Cardiac septum (tissue), 1 donor: ENCODE measurements at places on chromosomes 1 and 21.
A peak's percentile ranks its signal among the peaks of the same experiment; 100 is the strongest.

GRCh38 chr1:113109908-113110554, 37.0 kb downstream of the LRIG2 start:
- DNase-seq = no peak

GRCh38 chr1:155809088-155809487, 47.9 kb downstream of the GON4L start:
- no peak for DNase-seq

GRCh38 chr1:39110325-39110851, 84.2 kb downstream of the NDUFS5 start:
- DNase-seq = no peak

- no peak for DNase-seq
Measured at GRCh38 chr1:214492401-214493075, 58.9 kb downstream of the PTPN14 start.

- DNase-seq = no peak
Measured at GRCh38 chr1:209505044-209505443, 78.5 kb upstream of the CAMK1G start.

- DNase-seq = no peak
Measured at GRCh38 chr1:78410643-78411042, 80.1 kb upstream of the PTGFR start.

DNA sequence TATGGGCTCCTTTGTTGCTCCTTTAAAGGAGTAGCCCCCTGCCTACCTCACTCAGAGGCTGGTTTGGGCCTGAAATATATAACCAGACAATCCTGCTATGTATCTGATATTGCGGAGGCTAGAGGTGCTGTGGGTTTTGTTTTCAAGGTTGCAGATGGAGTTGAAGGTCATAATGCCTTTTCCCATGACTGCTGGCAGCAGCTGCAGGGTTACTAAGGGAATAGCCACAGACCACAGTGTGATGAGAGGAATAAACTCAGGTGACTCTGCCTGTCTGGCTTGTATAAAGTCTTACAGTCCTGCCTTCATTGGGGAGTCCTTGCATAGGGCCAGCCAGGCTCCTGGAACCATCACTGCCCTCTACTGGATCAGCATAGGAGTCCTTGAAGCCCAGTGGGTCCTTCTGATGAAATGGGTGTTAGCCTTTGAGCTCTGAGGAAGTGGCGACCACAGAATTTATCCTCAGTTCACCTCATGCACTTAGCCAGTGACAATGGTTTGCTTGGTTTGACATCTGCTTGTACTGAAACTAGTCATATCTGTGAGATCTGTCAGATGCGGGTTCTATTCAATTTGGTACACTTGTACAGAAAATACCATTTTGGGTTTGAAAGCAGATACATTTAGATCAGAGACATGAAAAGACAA, 174.4 kb upstream of the HMCN1 start:
- peak; percentile 74 for DNase-seq

GRCh38 chr1:224170748-224171478, 12.1 kb upstream of the DEGS1 start:
- no peak for DNase-seq

DNA sequence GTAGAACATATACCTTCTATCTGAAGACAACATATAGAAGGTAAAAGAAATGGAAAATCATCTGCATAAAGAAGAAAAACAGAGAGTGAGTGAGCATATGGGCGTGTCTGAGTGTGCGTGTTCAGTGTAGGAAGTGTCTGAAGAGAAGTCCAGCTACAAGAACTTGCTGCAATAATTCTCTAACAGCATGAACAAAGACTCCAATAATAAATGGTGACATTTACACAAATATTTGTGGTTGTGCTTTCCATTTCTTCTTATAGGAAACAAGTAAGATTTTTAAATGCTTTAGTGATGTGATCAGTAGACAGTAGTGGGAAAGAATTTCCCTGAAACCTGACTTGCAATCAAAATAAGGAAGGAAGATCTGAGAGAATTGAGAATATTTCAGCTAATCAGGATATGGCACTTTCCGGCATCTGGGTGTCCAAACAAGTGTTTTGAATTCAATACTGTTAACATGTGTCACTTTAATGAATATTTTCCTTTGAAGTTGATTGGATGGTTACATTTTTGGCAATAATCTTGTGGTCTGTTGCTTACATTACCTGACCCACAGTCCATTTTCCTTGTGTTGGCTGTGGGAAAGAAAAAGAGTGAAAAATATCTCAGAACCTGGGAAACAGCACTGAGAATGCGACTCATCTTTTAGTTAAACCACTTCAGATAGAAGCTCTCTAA, 154.0 kb downstream of the TGFB2 start:
- no peak for DNase-seq

DNA sequence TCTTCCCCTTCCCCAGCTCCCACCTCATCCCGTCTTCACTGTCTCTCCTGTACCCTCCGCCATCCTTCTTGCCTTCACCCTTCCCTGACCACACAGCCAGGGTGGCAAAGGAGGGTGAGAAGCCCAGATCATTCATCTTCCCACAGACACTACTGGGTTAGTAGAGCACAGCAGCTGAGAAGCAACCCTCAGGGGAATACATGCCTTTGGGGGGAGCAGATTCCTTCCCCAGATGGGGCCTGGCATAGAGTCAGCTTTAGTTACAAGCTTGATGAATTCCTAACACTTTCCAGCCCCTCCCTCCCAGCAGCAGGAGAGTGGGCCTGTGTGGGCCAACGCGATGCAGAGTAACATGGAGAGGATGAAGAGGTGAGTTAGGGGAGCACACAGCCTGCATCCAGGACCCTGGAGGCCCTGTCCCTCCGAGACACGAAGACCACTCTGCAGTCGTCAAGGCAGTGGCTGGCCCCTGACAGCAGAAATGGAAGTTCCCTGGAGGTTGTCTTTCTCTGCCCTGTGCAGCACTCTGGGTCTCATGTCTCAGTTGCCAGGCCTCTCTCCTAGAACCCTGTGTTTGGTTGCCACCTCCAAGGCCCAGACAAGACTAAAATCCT, 8.8 kb upstream of the BTG2 start:
- DNase-seq = no peak

- no peak for DNase-seq
Measured at GRCh38 chr1:182259229-182259872, 132.2 kb downstream of the GLUL start.

GRCh38 chr1:233440951-233441401, 113.5 kb downstream of the MAP3K21 start:
- no peak for DNase-seq

- DNase-seq = no peak
Measured at GRCh38 chr1:5727871-5728643, 264.2 kb downstream of the NPHP4 start.

- DNase-seq = no peak
Measured at GRCh38 chr1:56859287-56859686, 4.7 kb downstream of the C8A start.

DNA sequence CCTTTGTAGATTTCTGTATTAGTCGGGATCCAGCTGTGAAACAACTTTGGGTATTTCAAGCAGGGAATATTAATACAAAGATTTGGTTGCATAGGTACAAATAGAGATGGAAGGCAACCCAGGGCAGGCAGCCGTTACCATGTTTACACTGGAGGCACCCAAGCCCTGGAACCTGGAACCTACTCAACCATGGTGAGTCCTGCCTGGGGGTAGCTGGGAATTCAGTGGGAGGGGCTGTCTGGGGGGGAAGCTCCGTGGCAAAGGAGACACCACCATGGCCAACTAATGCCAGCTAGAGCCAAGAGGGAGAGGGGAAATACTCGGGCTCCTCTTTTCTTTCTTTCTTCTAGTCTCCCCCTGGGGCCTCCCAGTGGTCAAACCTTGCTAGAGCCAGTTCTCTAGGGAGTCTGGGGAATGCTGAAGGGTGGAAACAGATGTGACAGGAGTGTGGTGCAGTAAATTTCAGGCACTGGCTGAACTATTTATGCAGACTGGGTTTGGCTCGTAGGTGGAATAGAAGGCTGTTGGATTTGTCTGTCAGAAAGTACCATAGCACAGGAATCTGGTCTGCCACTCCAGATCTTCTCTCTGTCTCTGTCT, 91.9 kb upstream of the CACNA1E start:
- DNase-seq = no peak

DNA sequence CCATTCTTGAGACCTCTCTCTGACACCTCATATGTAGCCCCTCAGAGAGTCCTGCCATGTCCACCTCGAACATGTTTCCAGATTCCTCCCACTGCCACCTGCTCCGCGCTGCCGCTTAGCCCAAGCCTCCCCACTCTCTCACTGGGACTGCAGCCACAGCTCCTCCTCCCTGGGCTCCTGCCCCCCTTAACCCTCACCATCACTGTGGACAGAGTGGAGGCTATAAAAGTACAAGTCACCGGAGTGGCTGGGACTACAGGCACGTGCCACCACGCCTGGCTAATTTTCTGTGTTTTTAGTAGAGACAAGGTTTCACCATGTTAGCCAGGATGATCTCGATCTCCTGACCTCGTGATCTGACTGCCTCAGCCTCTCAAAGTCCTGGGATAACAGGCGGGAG, 77.0 kb downstream of the VWA5B1 start:
- no peak for DNase-seq

DNA sequence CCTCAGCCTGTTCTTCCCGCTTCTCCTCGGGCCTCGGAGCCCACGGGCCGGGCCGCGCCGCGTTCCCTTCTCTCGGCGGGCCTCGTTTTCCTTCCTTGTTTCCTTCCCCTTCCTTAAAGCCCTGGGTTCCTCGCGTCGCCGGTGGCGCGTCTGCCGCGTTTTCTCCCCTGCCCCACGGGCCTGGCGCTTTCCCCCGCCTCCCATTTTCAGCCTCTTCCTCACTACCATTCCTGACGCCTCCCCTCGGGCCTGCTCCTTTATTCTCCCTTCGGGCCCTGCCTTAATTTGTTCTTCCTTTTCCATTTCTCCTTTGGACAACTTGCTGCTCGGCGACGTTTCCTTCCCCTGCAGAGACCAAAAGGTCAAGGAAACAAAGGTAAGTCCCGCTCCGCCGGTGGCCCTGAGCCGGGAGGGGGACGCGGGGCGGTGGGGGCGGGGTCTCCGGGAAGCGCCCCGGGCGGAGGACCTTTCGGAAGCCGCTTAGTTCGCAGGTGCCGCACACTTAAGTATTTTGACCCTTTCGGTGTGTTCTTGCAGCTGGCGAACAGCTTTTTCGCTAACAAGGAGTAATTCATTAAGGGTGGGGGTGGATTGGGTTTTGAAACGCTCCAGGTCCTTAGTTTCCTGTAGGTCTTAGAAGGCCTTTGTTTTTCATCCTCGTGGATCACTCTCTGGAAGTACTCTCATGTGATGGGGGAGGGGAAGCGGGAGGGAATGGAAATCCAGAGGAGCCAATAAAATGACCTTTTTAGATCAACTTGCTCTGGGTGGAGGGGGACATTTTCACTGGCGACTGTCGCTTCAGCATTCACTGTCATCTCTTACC, 780 bp downstream of the YTHDF2 start:
- no peak for DNase-seq

GRCh38 chr1:175118375-175119367, 51.0 kb downstream of the TNN start:
- no peak for DNase-seq

GRCh38 chr21:16502273-16502672, 772.5 kb downstream of the USP25 start:
- no peak for DNase-seq

- DNase-seq = no peak
Measured at GRCh38 chr1:64246294-64246917, 43.0 kb downstream of the UBE2U start.

DNA sequence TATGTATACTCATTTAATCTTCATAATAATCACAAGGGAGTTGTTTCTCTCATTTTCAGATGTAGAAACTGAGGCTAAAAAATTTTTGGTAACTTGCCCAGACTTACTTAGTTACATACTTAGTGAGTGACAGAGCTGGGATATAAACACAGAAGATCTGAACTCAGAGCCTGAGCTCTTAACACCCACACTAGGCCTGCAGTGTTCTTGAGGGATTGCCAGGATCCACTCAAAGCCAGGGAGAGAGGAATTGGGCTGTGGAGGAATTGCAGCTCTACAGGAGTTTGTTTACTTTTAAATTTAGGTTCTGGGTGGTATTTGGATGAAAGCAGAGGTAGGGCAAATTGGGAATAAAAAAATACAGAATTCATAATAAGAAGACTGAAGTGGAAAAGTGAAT, 515.1 kb upstream of the PLXNA2 start:
- no peak for DNase-seq

DNA sequence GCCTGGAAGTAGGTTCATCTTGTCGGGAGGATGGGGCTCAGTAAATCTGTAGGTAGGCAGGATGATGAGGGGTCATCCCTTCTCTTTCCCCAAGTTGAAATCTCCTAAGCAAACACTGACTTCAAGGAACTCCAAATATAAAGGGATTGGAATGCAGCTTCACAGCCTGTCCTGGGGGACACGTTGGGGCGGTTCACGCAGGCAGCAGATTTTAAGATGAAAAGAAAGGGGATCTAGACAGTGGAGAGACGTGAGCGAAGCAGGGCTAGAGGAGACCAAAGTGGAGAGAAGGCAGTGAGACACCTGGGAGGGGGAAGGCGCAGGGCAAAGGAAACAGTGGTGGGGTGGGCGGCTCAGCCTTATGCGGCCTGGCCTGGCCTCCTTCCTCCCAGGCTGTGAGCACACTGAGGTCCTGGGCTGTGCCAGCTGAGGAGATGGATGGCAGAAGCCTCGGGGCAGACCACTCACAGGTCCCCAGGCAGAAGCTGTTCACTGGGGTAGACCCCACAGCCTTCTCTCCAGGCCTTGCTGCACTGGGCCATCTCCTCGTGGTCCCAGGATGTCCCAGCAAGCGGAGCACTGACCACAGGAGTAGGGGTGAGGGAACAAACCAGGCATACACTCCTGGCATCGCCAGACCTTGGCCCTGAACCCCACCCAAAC, 51.7 kb downstream of the TOR1AIP2 start:
- DNase-seq = no peak

GRCh38 chr1:22462928-22463327, 11.3 kb downstream of the ZBTB40 start:
- DNase-seq = no peak

DNA sequence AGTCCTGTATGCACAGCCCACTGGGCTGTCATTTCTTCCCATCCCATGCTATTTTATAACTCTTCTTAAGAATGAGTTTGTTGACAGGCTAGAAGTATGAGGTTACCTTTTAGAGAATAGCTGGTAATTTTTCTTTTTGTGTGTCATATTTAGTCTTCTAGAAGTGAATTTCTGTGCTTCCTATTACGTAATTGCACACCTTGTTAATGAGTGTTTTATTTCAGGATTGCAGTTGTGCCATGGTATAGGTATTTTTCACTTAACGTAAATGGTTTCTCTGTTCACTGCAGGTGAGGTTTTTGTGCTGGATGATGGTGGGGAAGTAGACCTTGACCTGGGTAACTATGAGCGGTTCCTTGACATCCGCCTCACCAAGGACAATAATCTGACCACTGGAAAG, 5.0 kb downstream of the CTPS1 start:
- DNase-seq = no peak

GRCh38 chr1:113858418-113858817, 13.1 kb downstream of the PTPN22 start:
- no peak for DNase-seq
